Fibroblast of skin of right biceps (primary cell): ENCODE measurements at places on chromosomes 12 and 14.

- peak; percentile 71 for DNase-seq
These were observed 266.9 kb downstream of the KTN1 start for GRCh38 chr14:55846826-55847446.

GRCh38 chr12:88325076-88325815 is 183.1 kb downstream of the TMTC3 start:
- peak; percentile 97 for DNase-seq

DNA sequence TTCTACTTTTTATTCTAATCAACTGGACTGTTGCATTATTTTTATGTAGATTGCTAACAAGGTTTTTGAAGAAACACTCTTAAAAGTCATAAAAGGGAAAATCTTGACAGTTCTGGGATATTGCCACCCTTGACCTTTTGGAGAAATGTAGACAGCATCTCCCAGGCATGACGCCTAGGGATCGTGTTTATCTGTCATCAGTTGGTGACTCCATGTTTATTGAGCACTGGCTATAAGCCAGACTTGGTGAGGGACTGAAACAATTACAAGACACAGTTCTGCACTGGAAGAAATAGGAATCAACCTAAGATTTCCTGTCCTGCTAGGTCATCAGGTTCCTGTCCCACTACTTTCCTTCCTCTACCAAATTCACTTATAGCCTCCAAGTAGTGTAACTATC is 34.5 kb downstream of the HMGA2 start:
- peak; percentile 77 for DNase-seq

- peak; percentile 30 for DNase-seq
These were observed 5.2 kb downstream of the OR4E1 start for GRCh38 chr14:21668377-21668776.

DNA sequence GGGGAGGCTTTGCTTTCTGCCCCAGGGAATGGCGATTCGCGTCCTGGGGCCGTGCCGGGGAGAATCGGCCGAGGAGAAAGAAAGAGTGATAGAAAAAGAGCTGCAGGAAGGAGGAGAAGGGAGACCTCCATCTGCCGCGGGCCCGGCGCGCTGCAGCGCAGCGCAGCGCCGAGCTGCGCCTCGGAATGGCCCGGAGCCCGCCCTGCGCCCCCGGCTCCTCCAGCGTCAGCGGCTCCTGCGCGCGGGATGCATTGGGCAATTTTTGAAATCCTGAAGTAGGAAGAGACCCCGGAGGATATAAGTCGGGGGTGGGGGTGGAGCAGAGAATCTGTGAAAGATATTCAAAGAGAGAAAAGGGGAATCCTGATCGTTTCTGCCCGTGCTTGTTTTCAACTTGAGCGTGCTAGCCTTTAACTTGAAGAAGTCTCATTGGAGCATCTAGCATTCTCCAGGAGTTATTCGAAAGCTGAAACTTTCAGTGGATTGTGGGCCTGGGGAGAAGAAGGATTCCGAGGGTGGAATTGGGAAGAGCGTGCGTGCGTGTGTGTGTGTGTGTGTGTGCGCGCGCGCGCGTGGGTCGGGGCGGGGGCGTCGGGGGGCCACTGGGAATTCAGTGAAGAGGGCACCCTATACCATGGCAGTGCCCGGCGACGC is 441 bp downstream of the PDE3A start:
- DNase-seq, result peak; percentile 49

GRCh38 chr12:39103552-39104165 is 198.3 kb upstream of the CPNE8 start:
- peak; percentile 30 for DNase-seq

DNA sequence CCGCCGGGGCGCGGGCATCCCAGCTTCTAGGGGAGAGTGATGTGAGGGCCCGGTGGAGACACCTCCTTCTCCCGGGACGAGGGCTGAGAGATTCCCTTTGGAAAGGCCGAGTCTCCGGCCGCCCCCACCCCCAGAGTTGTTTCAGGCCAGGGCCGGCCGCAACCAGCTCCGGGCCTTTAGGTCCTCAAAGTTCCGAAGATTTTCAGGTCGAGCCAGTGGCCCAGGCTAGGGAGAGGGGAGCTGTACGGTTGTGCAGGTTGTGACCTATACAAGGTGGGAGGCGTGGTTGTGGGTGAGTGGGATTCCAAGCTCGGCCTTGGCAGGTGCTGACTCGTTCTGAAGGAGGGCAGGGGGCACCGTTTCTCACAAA is 18.4 kb upstream of the ANKRD33 start:
- no peak for DNase-seq

DNA sequence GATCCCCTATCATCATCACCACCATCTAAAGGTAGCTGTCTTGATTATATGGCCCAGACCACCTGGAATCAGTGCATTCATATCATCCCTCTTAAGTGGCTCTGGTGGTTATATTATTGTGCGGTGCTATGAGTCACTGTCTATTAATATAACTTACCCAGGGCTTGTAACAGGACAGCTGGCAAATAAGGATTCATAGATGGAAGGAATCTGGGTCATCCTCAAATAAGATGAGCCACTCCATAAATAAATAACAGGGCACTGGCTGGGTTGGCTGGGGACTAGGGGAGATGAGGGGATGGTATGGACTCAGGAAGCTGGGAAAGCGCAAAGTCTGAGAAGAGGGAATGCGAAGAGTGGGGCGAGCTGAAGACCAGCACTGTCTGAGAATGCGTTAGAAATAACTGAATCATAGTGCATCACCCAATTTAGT is 216.1 kb downstream of the NUAK1 start:
- peak; percentile 87 for DNase-seq

DNA sequence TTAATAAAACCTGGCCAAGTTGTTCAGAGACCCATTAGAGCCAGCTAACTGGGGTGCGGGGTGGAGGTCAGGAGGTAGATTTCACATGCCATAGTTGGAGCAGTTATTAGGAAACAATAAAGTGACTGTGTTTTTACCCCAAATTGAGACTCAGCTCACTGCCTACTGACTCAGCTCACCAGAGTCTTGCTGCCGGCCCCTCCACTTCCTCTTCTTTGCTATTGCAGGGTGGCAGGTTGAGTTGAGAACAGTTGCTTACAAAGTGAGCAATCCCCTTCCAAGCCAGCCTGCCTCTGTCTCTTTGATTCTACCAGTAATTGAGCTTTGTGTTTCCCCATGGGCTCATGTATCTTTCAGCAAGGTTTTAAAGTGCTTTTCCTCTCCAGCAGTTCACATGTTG is 12.9 kb downstream of the ST8SIA1 start:
- DNase-seq, result peak; percentile 53

DNA sequence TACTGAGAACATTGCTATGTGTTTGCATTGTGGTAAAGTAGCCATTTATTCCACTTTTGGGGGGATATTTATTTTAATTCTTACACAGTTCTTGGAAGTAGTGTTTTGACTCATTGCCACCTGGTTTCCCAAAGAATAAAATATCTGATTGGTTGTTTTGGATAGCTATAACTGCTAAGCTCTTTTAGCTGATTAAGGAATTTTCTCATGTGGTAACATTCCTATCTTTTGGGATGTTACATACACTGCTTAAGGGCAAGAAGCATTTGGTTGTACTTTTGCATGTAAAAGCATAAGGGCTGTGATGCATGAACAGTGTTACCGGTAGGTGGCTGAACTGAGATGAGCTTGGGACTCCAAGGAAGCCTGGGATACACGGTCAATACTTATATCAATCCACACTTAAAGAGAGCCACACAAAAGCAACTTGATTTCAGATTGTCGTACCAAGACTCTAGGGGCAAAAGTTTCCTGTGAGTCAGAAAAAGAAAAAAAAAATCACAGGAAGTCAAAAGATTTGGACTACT is 71.4 kb upstream of the PRKD1 start:
- DNase-seq, result no peak

DNA sequence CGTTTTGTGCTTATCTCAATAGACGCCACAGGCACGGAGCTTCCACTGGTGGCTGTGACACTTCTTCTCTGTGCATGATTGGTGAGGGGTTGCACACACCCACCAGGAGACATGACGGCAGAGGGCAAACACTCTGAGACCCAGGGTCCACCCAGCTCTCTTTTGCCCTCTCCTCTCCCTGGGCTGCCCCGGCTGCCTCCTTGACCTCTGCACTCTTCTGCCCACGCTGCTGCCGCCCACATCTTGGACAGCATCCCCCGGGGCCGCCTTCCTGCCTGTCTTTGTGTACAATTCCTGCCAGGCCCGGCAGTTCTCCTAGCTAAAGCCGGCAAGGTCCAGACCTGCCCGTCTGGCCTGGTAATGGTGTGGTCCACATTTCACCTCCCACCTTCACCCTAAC is 44.7 kb downstream of the DPF3 start:
- DNase-seq, result no peak

GRCh38 chr14:35365130-35366055 is 39.2 kb downstream of the NFKBIA start:
- DNase-seq, result peak; percentile 89

- no peak for DNase-seq
These were observed 2.1 kb upstream of the RNASE13 start for GRCh38 chr14:21036751-21037150.

- DNase-seq, result peak; percentile 56
These were observed 11.9 kb downstream of the SPRYD3 start for GRCh38 chr12:53067074-53067992.

DNA sequence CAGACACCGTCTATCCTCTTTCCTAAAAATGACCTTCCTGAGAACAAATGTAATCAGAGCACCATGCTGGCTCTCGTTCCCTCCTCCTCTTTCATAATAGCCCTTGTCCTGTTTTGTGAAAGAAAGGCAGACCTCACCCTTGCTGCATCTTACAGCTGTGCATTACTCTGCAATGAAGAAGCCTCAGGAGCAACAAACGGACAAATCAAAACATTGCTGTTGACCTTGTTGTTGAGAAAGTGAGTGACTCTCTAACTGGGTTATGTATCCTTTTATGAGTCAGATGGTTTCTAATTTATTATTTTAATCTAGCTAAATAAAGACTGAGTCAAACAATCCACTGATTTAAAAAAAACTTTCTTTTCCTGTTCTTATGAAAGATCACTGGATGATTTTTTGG is 180.9 kb downstream of the RPS29 start:
- no peak for DNase-seq

GRCh38 chr12:64821116-64821630 is 3.3 kb upstream of the TBC1D30 start:
- no peak for DNase-seq

DNA sequence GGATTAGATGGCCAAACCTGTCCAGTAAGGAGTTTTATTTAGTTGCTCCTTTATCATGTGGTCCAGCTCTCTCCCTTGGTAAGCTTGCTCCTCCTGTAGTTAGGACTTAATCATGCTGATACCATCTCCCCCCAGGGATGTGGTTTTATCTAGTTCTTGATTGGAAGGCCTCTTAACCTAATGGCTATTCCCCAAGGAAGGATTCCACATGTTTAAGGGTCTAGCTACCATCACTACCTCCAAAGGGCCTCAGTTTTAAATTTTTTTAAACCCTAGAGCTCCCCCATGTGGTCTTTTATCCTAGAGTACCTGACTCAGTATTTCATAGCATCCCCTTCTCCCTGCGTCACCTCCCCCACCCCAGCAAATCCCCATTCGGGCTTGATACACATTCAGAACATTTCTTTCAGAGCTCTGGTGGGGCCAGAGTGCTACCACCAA is 22.5 kb downstream of the MAP3K12 start:
- DNase-seq, result peak; percentile 49

DNA sequence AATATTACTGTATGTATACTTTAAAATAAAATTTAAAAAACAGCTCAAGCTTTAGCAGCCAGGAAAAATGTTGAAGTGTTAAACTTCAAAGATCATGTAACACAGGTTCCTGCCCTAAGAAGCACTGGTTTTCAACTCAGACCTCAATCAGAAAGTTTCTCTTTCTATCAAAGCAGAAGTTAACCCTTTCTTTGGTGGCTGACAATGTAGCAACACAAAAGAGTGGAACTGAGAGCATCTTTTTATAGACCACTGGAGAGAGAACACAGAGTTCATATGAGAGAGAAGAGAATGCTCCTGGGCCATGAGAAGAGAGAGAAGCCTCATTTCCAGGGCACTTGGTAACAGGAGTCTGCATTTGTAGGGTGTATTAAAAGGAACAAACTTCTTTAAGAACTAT is 42.2 kb upstream of the KTN1 start:
- DNase-seq, result no peak

GRCh38 chr14:21041676-21042433 is at the start of gene RNASE7:
Gene RNASE7 (plus strand): TSS chr14:21042362. CDS start chr14:21042993, 631 bp downstream.
- peak; percentile 33 for DNase-seq

GRCh38 chr12:52063082-52063924 is 6.5 kb upstream of the ATG101 start:
- no peak for DNase-seq

DNA sequence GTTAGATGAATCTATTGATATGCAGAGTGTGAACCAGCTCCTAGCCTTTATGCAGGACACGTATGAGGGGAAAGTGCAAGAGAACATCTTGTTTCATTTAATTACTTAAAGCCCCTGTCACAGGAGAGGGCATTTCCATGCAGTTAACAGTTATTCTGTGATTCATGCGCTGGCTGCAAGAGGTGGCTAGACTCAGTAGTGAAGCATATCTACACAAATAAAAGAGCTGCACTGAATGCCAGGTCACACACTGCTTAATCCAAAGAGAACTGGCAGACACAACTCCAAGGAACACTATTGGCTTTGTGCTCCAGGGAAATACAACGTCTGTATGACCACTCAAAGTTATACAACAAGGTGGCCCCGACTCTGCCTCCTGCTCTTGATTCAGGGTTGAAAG is 394.1 kb downstream of the C12orf75 start:
- DNase-seq, result peak; percentile 45

DNA sequence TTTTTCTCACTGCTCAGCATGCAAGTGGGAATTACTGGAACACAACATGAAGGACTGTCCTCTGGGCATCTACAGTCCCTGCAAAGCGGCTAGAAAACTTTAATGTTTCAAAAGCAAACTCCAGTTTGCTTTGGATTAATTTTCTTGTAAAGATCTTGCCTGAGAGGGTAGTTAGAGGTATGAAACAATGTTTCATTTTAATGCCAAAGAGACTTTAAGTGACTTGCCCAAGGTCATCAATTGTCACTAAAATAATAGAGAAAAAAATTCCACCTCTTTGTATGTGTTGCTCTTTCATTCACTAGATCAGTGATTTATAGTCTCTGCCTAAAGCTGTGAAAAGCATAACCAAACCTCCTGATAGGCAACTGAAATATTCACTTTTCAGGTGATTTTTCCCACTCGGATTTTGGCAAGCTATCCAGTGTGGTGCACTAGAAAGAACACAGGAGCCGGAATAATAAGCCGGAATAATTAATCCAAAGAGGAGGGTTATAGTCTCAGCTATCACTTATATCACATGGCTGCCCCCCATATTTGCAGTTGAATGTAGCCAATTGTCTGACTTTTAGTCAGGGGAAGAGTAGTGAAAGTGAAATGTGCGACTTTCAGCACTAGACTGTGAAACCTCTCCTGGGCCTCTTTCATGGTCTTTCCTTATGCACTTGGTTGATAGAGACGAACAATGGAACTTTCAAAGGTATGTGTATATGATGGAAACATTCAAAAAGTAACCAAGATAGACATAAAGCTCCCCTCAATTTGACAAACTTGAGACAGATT is 107.7 kb downstream of the SLC6A15 start:
- DNase-seq, result no peak
